Left hindlimb (tissue), 1 donor: ENCODE measurements at places on chromosomes 11 and 22.

- no peak for DNase-seq
Measured at GRCh38 chr11:20099527-20099926, 60.7 kb downstream of the DBX1 start.

- no peak for DNase-seq
Measured at GRCh38 chr11:74490941-74491340, 2.6 kb downstream of the LIPT2 start.

- no peak for DNase-seq
Measured at GRCh38 chr22:41539146-41540005, 4.9 kb downstream of the POLR3H start.

- no peak for DNase-seq
Measured at GRCh38 chr11:12091956-12092558, 18.3 kb upstream of the MICAL2 start.

GRCh38 chr11:60310407-60310998 lies 16.6 kb upstream of the MS4A6E start:
- no peak for DNase-seq

DNA sequence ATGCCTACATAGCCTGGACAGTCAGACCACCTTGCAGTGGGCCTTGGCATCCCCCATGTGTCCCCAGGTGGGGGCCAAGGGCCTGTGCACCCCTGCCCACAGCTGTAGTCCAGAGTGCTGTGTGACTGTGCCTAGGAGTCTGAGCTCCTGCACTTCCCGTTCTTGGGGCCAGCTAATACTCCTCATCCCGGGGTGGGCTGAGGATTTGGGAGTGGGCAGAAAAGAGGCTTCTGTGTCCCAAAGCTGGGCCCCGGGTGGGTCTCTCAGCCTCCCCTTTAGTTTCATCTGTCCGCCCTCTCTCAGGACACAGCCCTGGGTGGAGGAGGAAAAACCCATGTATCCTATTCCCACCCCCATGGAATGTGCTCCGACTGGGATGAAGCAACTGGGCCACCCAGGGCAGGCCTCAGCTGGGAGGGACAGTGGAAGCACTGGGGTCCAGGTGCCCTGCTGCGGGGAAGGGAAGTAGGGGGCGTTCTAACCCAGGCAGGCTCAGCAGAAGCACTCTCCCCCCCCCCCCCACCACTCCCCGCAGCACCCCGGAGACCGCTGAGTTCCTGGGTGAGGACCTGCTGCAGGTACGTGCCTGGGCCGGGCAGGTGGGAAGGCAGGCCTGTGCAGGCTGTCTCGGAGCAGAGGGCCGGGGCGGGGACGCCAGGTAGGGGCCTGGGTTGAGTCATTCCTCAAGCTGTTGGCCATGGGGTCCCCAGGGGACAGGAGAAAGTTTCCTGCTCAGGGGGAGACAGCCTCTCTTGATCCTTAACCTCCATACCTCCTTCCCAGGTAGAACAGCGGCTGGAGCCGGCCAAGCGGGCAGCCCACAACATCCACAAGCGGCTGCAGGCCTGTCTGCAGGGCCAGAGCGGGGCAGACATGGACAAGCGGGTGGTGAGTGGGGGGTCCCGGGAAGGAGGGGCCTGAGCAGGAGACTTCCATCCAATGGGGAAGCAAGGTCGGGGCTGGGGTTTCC lies 1.4 kb downstream of the SH3BP1 start:
- DNase-seq = no peak

DNA sequence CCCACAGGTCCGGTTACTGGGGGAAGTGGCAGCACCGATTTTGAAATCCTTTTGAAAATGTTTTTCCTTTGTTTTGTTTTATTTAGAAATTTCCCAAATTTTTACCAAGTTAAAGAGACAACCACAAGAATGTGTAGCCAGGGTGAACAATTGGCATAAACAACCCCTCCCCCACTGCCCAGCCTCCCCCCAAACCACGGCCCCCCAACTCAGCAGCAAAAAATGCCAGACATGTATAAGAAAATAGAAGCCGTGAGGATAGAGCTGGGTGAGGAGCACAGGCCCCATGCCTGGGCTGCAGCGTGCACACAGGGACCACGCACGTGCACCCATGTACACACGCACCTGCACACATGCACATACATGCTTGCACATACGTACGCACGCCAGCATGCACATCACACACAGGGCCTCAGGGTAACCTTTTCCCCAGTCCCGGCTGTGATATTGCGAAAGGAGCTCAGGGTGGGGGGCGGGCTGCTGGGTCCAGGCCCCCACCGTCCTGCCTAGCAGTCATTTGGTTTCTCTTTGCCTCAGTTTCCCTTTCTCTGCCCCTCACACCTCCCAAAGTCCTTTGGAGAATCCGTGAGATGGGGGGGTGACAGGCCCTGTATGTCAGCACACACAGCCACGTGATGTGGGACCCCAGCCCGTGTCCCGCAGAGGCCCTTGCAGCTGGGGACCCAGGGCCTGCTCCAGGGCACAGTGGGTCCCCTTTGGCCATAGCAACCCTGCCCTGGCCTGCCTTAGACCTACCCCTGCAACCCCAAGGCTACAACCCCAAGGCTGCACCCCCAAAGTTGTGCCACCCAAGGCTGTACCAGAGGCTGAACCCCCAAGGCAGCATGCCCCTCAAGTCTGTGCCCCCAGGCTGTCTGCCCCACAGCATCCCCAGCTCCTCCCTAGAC lies 42.9 kb downstream of the IGF2 start:
- DNase-seq = no peak

DNA sequence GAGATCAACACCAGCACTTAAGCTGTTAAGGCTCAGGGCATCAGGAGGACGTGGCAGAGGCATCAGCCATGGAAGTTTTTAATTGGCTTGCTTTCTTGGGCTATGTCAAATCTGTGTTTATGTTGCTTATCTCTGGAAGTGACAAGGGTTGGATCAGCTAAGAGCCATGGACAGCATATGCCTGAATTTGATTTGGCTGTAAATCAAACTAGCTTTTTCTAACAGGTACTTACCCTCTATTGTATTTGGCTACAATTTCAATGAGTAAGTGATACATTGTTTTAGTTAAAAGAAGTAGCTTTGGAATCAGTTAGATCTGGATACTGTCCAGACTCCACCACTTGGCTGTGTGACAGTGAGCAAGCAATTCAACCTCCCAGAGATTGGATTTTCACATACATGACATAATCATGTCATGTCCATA lies 936.6 kb downstream of the OPCML start:
- no peak for DNase-seq

DNA sequence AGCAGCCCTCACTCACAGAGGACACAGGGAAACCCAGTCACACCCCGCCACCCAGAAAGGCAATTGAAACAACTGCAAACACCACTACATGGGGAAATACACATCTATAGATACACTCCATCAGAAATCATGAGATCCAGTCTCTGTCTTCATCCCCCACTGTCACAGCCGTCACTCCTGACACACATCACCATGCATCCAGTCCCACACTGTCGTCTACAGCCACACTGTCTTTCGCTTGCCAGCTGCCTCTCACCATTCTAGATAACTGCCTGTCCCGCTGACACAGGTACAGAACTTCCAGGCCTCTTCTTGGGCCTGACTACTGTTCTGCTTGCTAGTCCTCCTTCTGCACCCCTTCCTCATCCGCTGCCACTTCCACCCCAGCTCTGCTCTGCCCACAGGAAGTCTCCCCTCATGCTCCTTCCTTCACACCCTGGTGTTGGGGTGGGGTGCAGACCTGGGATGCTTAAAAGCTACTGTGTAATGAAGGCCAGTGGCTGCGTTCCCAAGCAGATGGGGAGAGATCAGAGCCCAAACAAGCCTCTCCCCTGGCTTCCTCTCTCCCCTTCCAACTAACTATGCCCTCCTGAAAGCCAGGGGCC lies 42.6 kb downstream of the SLC22A12 start:
- DNase-seq = no peak

DNA sequence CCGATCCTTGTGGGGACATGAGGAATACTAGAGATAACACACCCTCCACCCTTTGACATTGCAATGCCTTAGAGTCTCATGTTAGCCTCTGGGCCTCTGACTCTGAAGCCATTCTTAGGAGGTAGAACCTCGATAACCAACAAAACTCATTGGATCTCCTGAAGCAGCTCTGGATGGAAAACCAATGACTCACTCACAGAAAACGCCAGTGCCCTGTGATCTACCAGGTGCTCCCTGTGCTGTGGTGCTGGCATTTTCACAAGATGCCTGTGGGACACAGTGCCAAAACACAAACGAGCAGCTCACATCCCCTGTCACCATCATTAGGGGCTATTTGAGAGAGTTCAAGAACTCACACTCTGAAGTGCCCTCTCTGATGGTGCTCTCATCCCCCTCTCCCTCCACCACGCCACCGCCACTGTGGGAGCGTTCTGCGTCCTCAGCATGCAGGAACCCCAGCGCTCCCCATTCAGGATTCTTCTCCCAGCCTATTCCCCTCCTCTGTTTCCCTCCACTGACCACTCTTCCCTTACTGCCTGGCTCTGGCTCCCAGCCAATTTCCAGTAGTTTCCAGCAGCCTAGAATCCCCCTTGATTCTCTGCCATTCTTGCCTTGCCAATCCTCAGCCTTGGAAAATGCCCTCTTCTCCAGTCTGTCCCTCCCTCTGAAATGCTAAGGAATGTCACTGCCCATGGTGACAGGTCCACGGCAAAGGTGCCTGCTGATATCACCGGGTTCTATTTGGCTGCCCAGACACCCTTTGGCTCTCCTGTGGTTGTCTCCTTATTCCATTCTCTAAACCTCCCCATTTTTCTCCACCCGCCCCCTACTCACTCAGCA lies 4.7 kb upstream of the POLD4 start:
- no peak for DNase-seq

DNA sequence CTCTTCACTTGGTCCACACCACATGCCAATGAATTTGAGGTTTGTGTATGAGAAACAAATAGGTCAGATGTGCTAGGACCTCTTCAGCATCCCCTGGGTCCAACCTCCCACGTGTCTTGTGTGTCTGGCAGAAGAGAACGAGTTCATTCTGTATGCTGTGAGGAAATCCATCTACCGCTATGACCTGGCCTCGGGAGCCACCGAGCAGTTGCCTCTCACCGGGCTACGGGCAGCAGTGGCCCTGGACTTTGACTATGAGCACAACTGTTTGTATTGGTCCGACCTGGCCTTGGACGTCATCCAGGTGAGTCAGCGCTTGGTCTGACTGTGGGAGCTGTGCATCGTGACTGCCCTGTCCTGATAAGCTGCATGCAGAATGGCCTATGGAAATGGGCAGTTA lies 101.0 kb upstream of the SORL1-AS1 start:
- no peak for DNase-seq

GRCh38 chr11:103903621-103904323 lies 132.7 kb upstream of the DDI1 start:
- DNase-seq = no peak

DNA sequence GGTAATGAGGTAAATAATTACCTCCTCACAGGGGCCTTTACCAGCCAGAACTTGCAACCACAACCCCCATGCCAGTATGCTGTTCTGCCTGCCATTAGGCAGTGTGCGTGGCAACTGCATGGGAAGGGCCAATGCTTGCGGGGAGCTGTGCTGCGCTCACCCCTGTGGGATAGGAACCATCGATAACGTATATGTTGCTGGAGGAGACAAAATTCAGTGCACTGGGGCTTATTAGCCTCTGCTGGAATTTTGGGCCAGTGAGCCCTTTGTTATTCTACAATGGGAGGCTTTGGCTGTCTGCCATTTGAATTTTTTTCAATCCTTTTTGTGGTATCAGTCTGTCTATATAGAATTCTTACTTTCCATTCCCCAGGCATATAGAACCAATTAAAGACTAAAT lies 47.3 kb downstream of the PPP2R1B start:
- no peak for DNase-seq

- no peak for DNase-seq
Measured at GRCh38 chr11:123518496-123519054, 88.5 kb downstream of the GRAMD1B start.

DNA sequence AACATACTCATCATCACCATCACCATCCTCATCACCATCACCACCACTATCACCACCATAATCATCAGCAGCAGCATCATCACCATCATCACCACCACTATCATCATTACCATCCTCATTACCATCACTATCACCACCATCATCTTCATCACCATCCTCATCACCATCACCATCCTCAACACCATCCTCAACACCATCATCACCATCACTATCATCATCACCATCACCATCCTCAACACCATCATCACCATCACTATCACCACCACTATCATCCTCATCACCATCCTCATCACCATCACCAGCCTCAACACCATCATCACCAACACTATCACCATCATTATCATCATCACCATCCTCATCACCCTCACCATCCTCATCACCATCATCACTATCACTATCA lies 16.6 kb downstream of the RTN4R start:
- DNase-seq = no peak

- no peak for DNase-seq
Measured at GRCh38 chr11:76251576-76251975, 45.3 kb upstream of the WNT11 start.

GRCh38 chr11:12179019-12179418 lies 68.6 kb downstream of the MICAL2 start:
- no peak for DNase-seq

DNA sequence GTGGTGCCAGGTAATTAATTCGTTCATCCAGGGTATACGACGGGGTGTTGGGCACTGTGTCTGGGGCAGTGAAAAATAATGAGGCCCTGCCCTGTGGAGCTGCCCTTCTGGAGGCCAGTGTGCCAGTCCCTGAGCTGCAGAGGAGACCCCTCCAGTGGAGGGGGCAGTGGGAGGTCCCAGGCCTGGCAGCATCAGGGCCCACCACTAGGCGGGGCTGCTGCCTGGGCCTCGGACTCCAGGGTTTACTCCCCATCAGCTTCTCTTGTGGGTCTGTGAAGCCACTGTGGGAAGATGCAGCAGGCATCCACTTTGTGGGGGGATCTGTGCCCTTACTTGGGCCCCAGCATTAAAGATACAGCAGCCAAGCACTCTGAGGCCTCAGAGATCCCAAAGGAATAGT lies 17.4 kb upstream of the TMPRSS6 start:
- no peak for DNase-seq
